ENCODE measurements at places on chromosomes 7 and 10. TPM values are rescaled to one million over a fixed set of nuclear protein-coding genes. Genes with fewer than 3 reads are reported as not detected.

Gene SLC18A3
- total RNA-seq: not detected

Gene CYP3A7
- total RNA-seq: not detected

GRCh38 chr10:71269301-71270288 lies 49.5 kb upstream of the SLC29A3 start:
- peak overlapping the region; percentile 77 for H3K27ac ChIP-seq
- peak; percentile 92 for DNase-seq

GRCh38 chr7:20323595-20323994 lies 7.1 kb upstream of the ITGB8 start:
- no peaks in the 10 kb centered on the region for H3K4me1 ChIP-seq
- no peak for DNase-seq
- no peaks in the 10 kb centered on the region for H3K36me3 ChIP-seq
- H3K27me3 ChIP-seq: no peaks in the 10 kb centered on the region
- H3K4me3 ChIP-seq: no peak overlapping the region
- peak overlapping the region; percentile 0 for H3K27ac ChIP-seq

- no peaks in the 10 kb centered on the region for H3K36me3 ChIP-seq
- no peak for DNase-seq
- no peaks in the 10 kb centered on the region for H3K4me1 ChIP-seq
- no peak overlapping the region for H3K4me3 ChIP-seq
- H3K27me3 ChIP-seq: no peaks in the 10 kb centered on the region
- H3K27ac ChIP-seq: no peak overlapping the region
These were observed 8.0 kb upstream of the ACTR3B start for GRCh38 chr7:152751449-152752141.
